ENCODE measurements at places on chromosomes 6 and 20. TPM values are rescaled to one million over a fixed set of nuclear protein-coding genes. Genes with fewer than 3 reads are reported as not detected.

DNA sequence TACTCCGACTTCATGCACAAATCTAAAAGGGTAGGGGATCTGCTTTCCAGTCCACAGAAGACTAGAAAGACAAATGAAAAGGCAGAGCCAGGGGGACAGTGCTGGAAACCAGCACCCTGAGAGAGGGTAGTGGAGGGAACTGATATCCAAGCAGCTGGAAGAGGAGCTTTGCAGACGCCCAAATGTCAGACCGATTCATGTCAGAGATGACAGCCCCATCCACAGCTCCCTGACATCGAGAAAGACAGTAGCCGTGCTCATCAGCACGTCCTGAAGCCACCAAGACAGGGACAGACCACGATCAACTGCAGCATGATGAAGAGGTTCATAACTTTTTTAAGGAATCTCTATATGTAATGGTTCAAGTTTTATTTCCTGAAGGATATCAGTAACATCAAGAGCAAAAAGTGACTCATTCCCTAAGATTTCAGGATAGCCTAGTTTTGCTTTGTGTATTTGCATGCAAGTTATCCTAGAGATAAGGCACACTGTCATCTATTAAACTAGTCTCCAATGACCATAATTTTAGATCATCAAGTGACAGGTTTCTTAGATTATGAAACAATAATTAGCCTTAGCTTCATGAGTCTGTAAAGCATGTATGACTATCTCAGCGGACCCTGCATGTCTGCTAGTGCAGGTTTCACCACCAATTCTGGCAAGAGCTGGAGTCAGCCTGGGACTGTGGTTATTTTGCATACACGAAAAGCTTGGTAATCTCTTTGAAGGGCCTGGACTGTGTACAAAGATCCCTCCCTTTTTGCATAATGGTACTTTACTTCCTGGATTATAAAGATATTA is 43.0 kb downstream of the PRDM1 start:
- DNase-seq, result peak; percentile 48

DNA sequence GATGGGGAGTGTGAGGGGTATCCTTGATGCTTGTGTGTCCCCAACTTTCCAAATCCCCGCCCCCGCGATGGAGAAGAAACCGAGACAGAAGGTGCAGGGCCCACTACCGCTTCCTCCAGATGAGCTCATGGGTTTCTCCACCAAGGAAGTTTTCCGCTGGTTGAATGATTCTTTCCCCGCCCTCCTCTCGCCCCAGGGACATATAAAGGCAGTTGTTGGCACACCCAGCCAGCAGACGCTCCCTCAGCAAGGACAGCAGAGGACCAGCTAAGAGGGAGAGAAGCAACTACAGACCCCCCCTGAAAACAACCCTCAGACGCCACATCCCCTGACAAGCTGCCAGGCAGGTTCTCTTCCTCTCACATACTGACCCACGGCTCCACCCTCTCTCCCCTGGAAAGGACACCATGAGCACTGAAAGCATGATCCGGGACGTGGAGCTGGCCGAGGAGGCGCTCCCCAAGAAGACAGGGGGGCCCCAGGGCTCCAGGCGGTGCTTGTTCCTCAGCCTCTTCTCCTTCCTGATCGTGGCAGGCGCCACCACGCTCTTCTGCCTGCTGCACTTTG is at the start of gene TNF:
TSS of gene TNF (plus strand) at position 231 of the 567 bp plus-strand sequence. CDS start at position 408, 177 bp downstream.
- DNase-seq, result peak; percentile 62

GRCh38 chr20:35559042-35559693 is 17.3 kb downstream of the ERGIC3 start:
- DNase-seq, result no peak

- DNase-seq, result no peak
These were observed 27.6 kb upstream of the HACE1 start for GRCh38 chr6:104887350-104887749.

HLA-DRA gene
- total RNA-seq, result 185 TPM

DNA sequence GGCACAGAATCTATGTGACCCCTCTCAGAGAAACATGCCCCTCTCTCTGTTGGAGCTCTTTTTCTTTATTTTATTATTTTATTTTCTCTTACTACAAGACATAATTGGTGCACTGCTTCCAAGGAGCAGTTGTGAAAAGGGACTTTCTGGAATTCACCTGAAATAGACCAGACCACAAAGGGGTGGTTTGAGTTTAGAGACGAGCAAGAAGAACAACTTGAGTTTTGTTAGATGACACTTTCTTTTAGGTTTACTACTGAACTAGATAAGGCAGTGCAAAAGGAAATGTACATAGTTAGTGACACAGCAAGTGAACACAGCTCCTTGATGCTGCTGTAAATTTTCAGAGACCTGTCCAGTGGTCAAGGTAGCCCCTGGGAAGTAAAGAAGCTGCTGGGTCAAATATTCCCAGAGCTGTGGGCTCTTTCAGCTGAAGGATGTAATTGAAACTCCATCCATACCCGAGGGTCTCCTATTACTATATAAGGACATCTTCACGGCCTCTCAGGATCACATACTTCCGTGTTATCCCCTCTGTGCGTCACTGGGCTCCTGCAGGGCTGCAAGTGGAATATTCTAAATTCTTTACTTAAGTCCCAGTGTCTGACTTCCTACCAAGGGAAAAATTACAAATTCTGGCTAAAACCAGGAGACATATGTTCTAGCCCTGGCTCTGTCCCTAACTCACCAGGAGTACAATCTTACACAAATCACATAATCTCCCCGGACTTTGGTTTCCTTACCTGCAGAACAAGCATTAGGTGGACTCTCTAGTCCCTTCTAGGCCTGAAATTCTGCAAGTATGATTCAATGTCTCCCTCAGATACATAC is 69.1 kb upstream of the ADTRP start:
- no peak for DNase-seq

DNA sequence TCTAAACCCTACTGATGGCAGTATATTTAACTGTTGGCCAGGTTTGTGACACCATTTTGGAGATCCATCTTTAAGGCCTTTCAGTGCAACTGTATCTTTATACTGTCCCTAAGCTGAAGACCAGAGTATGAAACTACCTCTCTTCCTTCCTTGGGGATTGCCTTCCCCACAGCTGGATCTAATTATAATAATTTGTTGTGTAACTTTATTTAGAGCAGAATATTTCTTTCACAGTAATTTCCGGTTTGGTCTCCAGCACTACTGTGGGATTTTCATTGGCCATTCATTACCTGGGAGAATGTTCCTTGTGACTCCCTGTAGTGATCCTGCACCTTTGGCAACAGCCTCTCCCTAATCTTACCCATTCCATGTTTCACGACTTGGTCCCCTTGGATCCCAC is 75.2 kb downstream of the AKAP7 start:
- DNase-seq, result no peak

ZBTB12 gene
- total RNA-seq, result 2.0 TPM

PSMG4 gene
- 10.0 TPM for total RNA-seq

GUCA1A gene
- total RNA-seq, result not detected

RPP40 gene
- total RNA-seq, result 6.1 TPM

DNA sequence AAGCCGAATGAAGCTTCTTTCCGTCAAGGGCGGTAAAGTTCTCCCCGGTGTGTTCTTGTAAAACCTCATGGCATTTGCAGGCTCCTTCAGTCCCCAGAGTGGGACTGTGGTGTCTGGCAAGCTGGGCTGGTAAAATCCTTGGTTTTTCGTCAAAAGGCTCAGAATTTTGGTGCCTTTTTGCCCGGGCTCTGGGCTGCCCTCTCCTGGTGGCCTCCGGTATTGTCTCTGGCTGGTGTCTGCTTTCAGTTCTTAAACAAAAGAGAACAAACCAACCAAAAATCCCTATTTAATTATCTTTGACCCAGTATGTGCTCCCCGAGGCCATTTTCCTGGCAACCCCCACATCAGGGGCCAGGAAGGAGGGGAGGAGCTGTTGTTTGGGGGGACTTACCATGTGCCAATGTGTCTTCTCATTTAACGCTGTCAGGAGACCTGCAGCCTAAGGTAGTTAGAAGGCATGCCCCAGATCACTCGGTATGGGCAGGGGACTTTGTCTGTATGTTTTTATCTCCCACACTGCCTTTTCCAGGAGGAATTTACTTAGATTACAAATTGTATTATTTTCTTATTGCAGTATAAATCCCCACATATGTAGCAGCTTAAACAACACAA is 11.1 kb downstream of the CDH4 start:
- DNase-seq, result peak; percentile 25

- DNase-seq, result no peak
These were observed 1668.6 kb downstream of the GRIK2 start for GRCh38 chr6:103062136-103062535.

DNA sequence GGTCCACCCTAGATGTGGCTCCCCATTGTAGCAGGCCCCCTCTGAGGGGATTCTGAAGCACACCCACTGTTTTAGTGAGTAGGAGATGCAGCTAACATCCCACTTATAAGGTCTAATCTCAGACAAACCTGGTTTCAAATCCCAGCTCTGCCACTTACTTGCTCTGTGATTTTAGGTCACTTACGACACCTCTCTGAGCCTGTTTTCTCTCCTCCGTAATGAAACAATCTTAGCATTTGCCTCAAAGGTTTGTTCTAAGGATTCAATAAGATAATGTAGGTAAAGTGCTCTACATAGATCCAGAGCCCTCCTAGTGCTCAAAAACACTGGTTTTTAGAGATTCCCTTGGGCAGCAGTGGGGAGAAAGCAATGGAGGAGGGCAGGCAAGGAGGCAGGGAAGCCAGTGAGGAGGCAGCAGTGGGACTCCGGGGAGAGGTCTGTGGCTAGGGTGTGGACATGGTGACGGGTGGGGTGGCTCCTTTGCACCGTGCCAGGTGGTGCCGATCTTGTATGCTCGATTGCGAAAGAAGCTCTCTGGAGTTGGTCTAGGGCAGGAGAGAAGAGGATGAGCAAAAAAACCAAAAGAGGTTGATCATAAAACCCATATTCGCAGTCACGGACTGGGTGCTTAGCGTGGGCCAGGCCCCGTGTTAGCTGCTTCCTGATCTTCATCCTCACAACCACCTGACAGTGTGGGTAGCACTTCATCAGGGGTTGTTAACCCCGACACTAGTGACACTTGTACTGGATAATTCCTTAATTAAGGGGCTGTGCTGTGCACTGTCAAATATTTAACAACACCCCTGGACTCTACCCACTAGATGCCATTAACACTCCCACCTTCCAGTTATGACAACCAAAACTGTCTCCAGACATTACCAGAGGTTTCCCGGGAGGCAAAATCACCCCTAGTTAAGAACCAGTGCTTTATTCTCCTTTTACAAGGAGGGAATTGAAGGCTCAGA is 16.8 kb upstream of the PTGIS start:
- DNase-seq, result peak; percentile 47

GRCh38 chr6:77332915-77333623 is 130.2 kb downstream of the HTR1B start:
- DNase-seq, result no peak

GRCh38 chr20:4550740-4551139 is 171.0 kb upstream of the PRND start:
- no peak for DNase-seq

- no peak for DNase-seq
These were observed 88.8 kb downstream of the PRND start for GRCh38 chr20:4810426-4811019.

DNA sequence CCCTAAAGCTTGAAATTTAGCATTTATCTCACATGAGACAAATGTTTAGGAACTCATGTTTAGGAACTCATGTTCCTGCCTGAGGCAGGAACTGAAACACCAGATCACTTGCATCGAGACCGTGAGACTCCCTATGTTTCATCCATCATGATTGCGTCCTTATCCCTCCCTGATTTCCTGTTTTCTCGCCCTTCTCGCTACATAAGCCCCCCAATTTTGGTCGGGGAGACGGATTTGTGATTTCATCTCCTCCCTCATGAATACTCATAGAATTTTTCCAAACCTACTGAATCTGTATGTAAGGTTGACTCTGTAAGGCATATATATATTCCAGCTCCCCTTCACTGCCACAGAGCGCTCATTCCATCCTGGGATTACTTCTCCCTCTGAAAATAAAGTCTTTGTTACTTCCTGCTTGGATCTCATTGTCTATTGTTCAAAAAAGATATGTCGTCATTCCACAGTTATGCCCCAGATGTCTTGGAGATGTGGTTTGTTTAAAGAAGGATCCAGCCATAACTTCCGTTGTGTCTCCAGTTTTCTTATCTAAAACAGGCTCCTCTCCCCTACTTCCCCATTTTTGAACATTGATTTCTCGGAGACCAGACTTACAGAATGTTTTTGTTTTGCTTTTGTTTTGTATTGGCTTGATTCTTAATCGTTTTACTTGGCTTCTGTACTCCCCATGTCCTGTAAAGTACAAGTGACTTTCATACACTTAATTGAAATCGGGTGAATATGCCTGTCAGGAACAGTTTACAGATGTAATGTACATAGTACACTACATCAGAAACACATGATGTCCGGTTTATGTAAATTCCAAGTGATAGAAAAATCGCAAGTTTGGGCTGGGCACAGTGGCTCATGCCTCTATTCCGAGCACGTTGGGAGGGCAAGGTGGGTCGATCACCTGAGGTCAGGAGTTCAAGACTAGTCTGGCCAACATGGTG is 118.7 kb downstream of the HFE start:
- no peak for DNase-seq

DNA sequence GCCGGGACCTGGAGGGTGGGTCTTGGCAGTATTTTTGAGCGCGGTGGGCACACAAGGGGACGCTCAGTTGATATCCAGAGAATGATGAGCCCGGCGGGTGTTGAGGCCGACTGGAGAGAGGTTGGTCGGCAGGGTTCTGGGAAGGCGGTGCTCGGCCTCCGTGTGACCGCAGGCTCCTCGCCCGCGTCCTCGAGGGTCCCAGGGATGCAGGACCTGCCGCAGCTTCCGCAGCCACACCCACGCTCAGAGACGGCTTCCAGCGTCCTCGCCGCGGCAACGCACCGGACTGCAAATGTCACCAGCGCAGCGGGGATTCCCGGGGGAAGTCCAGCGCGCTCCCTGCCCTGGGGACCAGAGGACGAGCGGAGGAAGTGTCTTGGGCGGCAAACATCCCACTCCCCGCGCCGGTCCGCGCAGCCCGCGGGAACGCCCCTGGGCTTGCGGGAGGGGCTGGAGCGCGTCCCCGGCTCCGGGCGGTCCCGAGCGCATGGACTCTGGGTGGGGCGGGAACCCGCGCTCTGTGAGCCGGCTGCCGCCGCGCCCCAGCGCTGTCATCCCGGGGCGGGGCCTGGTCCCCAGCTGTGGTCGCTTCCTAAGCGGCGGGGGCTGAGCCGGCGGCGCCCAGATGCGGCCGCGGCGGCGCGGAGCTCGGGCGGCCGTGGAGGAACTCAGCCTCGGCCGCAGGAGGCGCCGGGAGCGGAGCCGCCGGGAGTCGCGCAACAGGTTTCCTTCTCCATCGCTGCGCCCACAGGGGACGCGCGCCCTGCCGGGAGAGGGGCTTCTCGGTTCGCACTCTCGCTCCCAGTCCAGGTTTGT is at the start of gene STX11:
TSS of gene STX11 (plus strand) at position 624 of the 816 bp plus-strand sequence. CDS start 36,111 bp downstream, outside the sequence.
- DNase-seq, result peak; percentile 67

Measured in colonic mucosa (tissue), 4 donors.